ENCODE measurements at places on chromosomes 13 and 19.
A peak's percentile ranks its signal among the peaks of the same experiment; 100 is the strongest.

GRCh38 chr19:35843676-35844481 lies 8.4 kb downstream of the NPHS1 start:
- DNase-seq: peak; percentile 54

GRCh38 chr13:111262715-111263114 lies 57.7 kb upstream of the TEX29 start:
- DNase-seq: no peak

GRCh38 chr13:76004416-76004815 lies 368.3 kb downstream of the LMO7 start:
- DNase-seq: no peak

GRCh38 chr19:46863818-46864629 lies 3.2 kb downstream of the ARHGAP35 start:
- no peak for DNase-seq

- DNase-seq: no peak
These were observed 334.0 kb downstream of the KCTD12 start for GRCh38 chr13:76552041-76552772.

DNA sequence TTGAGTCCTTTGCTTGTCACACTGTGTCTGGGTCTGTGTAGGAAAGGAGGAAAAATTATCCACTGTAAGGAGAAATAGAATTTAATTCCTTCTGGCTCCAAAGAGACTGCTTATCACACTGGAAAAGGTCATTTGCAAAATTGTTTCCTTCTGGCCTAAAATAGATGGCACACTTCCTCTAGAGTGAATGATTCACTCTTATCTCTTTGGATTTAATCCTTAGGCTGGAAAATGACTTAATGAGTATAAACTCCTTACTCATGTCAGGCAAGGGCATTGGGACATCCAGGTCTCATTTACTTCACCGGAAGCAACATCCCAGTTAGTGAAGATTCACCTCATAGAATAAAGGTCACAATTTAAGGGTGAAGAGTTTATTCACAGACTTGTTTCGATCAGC lies 293.6 kb downstream of the OXGR1 start:
- DNase-seq: no peak

- DNase-seq: no peak
These were observed 14.7 kb downstream of the UBAC2 start for GRCh38 chr13:99215184-99215830.

DNA sequence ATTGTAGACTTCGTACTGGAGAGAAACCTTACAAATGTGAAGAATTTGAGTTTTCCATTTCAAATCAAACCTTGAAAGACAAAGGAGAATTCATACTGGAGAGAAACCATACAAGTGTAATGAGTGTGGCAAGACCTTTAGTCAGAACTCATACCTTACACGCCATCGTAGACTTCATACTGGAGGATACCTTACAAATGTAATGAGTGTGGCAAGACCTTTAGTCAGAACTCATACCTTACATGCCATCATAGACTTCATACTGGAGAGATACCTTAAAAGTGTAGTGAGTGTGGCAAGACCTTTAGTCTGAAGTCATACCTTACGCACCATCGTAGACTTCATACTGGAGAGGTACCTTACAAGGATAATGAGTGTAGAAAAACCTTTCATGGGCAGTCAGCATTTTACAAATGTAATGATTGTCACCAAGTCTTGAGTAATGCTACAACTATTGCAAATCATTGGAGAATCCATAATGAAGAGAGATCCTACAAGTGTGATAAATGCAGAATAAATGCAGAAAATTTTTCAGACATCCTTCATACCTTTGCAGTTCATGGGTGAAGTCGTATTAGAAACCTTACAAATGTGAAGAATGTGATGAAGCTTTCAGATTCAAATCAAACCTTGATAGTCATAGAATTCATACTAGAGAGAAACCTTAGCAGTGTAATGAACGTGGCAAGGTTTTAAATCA lies 14.7 kb downstream of the ZNF765 start:
- no peak for DNase-seq

DNA sequence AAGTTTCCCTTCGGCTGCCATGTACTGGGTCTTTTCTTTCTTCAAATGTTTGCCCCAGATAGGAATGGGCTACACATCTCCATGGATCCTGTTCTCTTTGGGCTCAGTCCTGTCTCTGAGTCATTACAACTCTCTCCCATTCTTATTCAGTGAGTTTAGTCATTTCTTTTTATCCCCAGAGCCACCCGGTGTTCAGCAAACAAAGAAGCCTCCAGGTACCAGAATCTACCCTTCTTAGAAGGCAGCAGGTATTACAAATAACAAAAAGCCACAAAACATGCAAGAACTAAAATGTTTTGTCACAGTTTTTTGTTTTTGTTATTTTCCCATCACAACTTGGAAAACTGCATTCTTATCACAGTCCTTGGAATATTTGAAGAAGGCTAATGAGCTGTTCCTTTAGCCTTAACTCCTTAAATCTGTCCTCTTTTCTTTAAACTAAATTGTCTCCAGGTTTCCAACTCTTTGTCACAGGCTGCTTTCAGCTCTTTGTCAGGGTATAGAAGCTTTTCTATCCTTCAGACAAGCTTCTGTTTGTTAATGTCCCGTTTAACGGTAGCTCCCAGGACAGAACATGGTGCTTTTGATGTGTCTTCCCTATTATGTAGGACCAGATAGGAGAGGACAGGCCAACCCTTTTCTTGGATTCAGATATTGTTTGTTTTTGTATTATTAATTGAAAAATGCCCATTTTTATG lies 215.5 kb upstream of the HTR2A start:
- no peak for DNase-seq

- no peak for DNase-seq
These were observed 49.9 kb downstream of the KCTD12 start for GRCh38 chr13:76836311-76836710.

GRCh38 chr19:5851302-5851701 lies at the start of gene FUT3:
Gene FUT3, minus strand, starts transcription at chr19:5851449.
- DNase-seq: no peak

DNA sequence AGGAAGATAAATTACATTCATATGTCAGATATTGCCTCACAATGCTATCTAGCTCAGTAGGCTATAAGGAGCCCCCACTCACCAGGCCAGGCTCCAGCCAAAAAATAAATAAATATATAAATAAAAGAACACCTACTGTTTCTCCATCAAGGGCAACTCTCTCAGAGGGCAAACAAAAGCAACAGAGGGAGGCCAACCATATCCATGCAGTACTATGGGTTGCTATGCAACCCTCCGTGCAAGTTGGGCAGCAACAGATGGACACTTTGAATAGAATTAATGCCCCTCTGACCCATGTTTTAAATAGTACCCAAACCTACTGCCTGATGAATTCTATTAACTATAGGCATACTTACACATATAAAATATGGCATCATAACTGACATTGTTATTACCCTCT lies 279.8 kb upstream of the EDNRB start:
- DNase-seq: no peak

DNA sequence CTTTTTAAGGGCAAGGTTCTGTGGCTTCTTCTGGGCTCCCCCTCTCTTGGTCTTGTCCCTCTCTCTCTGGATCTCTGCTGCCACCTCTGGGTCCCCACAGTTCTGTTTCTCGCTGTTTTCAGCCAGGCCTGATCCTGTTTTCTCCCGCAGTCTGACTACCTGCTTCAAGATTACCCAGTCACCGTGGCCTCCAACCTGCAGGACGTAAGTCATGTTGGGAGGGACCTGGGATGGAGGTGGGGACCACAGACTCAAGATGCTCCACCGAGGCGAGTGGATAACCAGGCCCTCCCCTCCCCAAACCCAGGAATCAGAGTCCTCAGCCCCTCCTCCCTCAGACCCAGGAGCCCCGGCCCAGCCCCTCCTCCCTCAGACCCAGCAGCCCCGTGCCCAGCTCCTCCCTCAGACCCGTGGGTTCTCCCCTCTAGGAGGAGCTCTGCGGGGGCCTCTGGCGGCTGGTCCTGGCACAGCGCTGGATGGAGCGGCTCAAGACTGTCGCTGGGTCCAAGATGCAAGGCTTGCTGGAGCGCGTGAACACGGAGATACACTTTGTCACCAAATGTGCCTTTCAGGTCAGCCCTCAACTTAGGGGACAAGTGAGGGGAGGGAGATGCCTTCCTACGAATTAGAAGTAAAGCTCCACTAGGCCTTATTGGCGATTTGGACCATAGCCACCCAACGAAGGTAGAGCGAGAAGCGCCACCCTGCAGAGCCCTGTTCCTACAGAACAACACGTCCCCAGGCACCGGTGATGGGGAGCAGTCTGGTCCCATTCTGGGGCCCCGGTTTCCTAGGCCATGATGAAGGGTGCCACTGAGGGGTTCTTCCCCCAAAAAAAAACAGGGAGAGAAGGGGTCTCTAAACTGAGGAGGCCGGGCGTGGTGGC lies 2.2 kb downstream of the FLT3LG start:
- DNase-seq: no peak

DNA sequence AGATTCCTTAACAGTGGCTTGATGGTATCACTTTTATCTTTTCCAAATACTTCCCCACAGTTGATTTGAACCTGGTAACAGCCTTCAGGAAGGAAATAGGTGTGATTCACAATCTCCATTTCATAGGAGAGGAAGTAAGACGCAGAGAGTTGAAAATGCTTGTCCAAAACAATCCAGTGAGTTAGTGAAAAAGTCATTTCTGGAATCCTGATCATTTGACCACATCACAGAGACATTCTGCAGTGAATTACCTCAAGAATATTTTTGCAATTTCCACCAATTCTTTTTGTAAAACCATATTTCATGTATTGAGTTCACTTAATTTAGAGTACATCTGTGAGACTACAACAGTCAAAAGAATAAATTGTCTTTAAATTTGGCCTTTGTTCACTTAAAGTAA lies 292.8 kb downstream of the DCLK1 start:
- no peak for DNase-seq

DNA sequence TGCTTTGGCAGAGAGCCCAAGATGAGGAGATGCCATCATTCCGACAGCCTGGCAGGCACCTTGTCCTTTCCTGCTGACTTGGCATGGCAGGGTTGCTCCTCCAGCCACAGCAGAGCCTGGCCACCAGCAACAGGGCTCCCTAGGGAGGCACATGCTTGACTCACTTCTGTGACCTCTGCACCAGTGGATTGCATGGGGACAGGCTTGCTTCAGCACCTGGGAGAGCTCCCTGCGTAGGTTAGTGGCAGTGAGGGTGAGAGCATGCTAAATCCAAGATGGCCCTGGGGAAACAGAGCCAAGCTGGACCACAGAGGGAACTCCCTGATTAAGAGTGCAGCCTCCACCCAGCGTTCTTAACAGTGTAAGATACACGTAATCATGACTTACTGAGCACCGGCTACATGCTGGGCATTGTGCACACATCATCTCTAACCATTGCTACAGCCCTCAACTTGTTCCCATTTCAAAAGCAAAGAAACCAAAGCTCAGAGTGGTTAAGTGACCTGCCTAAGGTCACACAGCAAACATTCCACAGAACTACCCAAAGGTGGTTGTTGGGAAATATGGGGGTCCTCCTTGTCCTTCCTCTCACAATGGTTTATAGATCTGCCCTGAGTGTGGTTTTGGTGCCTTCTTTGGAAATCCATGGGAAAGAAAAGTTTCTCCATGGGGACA lies 116.6 kb upstream of the UQCRFS1 start:
- DNase-seq: no peak

GRCh38 chr13:99847318-99847750 lies 124.2 kb downstream of the ZIC5 start:
- DNase-seq: no peak

DNA sequence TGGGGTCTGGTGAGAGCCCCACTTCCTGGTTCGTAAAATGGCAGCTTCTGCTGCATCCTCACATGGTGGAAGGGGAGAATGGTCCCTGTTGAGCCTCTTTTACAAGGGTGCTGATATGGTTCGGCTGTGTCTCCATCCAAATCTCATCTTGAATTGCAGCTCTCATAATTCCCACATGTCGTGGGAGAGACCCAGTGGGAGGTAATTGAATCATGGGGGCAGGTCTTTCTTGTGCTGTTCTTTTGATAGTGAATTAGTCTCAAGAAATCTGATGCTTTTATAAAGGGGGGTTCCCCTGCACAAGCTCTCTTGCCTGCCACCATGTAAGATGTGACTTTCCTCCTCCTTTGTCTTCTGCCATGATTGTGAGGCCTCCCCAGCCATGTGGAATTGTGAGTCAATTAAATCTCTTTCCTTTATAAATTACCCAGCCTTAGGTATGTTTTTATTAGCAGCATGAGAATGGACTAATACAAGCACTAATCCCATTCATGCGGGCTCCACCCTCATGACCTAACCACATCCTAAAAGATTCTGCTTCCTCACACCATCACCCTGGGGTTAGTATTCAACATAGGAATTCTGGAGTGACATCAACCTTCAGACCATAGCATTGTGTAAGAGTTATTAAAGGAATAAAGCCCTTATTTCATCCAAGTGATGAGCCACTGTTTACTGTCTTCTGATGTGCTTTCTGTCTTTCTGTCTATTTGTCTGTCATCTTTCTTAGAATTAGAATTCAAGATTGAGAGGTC lies 159.0 kb upstream of the IRS2 start:
- no peak for DNase-seq

DNA sequence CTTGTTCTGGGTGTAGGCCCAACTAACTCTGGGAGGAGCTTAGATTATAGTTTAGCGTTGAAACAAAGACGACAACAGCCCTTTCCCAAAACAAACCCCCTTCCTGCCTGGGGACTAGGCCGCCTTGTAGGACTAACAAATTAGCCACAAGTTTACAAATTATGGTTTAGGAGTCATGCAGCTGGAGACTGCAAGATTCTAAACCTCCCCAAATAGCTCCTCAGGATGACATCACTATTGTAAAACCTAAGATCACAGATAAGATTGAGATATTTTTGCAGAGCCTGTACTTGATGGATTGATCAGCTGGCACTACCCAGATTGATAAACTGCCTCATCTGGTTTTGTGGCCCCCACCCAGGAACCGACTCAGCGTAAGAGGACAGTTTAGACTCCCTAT lies 2.3 kb upstream of the SLC25A15 start:
- no peak for DNase-seq

DNA sequence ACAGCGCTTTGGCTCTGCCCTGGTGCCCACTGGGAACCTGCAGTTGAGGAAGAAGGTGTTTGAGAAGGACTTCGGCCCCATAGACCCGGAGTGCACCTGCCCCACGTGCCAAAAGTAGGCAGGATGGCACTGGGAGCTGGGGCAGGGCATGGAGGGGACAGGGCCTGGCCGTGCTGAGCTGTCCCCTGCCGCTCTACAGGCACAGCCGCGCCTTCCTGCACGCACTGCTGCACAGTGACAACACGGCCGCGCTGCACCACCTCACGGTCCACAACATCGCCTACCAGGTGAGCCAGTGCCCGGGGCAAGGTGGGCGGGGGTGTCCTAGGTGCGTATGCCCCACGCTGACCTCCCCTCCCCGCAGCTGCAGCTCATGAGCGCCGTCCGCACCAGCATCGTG lies 5.1 kb upstream of the DNM2 start:
- DNase-seq: no peak

- DNase-seq: no peak
These were observed 38.7 kb downstream of the NFIX start for GRCh38 chr19:13033819-13034611.

- no peak for DNase-seq
These were observed 418.2 kb downstream of the DCT start for GRCh38 chr13:94061301-94061700.

GRCh38 chr13:114004420-114005205 lies 30.7 kb upstream of the C13orf46 start:
- no peak for DNase-seq

- no peak for DNase-seq
These were observed 14.3 kb upstream of the HSPH1 start for GRCh38 chr13:31175847-31176532.

Measured in NCI-H1048 (cell line).